ENCODE measurements at places on chromosomes 4 and X.

DNA sequence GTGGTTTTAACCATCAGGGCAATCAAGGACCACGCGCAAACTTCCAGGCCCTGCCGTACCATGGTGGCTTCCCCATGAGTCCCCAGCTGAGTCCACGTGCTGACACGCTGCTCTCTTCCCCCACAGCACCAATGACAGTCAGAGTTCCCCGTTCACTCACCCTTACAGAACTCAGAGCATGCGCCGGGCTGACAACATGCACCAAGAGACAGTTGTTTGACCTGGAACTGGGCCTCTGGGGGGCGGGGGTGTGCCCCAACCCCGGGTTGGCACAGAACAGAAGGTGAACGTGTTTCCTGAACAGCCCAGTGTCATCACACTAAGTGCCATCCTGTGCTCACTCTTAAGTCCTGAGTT lies 29.4 kb downstream of the IRF2 start:
- no peak for DNase-seq

DNA sequence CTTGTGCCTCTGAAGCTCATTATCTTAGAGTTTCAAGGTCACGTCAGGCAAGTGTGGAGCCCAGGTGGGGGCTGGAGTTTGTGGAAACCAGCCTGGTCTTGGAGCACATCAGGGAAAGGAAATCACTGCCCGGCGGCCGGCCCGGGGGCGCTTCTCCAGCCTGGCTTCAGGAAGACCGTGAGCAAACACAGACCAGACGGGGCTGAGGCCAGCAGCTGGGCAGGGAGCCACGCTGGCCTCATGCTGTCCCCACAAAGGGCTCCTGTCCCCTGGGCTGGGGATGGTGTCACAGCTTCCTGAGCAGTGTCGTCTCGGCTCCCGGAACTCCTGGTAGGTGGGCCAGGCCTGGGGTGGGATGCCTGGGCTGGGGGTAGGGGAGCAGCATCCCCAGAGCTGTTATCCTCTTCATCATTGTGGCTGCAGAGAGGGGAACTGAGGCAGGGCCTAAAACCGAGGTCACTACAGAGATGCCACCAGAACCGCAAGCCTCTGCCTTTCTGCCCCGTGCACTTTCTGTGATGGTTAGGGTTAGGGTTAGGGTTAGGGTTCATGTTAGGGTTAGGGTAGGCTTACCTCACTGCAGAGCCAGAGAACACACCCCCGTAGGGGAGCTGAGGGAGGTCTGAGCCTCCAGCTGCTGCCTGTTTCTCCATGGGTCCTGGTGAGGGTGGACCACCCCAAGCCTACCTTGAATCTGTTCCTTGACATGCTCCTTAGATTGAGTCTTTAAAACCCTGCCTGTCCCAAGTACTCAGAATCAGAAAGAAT lies 77.5 kb downstream of the HTRA3 start:
- DNase-seq = no peak

DNA sequence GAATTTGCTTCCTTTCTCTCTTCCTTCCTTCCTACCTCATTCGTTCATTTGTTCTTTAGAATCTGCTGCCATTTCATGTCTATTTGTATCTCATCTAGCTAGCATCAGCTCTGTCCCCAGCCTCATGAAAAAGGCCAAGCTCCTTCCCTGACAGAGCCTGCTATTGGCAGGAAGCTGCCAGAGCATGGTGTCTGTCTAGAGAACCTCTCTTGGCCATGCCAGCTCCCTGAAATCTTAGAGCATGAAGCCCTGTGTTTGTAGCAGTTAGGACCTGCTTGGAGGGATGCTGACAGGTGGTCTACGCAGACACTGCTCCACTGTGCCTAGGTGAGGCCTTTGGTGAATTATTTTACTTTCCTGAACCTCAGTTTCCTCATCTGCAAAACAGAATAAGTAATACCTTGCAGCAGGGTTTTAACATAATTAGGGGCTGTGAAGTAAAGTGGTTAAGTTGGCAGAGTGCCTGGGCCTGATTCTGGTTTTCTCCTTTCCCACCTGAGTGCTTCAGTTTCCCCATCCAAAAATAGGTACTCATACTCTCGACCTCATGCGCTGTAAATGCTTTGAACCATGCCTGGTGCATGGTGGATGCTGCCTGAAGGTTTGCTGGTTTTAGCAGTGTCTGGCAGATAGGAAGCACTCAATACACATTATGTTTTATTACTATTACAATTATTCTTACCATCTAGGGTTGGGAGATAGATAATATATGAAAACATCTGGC lies 4.7 kb downstream of the PTTG2 start:
- no peak for DNase-seq

- DNase-seq = no peak
Observed at GRCh38 chr4:111475666-111476065, 669.6 kb upstream of the FAM241A start.

- no peak for DNase-seq
Observed at GRCh38 chr4:183984566-183984965, 79.5 kb downstream of the STOX2 start.

Data from fibroblast of skin of left biceps (primary cell).